ENCODE measurements at places on chromosomes 7 and 10. TPM values are rescaled to one million over a fixed set of nuclear protein-coding genes. Genes with fewer than 3 reads are reported as not detected.
A peak's percentile ranks its signal among the peaks of the same experiment; 100 is the strongest.

The ADGRA1 gene
- 0.09 TPM for total RNA-seq

The FAM25C gene
- not detected for total RNA-seq

The HPSE2 gene
- total RNA-seq, result 0.24 TPM

The CDC14C gene
- total RNA-seq, result not detected

DNA sequence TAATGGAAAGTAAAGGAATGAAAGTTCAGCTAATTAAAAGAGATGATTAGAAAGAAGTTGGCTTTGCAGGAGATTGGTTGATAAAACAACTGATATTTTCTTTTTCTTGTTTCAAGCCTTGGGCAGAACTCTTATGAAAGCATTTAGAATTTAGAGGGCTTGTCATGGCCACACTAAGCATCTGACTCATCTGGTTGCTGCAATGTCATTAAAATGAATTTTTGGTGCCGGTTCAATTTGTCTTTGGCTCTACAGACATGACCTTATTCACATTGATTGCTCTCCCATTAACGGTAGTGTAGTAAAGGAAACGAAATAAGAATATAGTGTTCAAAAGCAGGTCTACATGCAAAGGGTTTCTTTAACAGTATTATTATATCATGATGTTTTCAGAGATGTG is 1012.4 kb upstream of the C7orf33 start:
- no peak for DNase-seq

DNA sequence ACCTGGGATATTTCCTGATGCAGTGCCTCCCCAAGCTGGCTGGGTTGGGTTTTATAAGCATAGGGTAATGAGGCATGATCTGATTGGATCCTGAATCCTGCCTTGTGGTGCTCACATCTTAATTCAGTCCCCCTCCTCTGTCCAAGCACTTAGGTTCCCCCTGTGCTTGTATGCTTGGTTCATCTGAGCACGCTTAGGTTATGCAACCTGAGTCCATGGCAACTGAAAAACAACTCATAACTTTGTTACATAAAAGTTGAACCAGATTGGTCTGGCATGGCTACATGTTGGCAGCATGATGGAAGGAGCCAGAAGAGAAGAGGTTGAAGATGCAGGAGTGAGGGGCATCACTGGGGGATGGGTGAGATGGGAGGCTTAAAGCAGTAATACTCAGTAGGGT is 57.3 kb upstream of the OSBPL3 start:
- peak; percentile 14 for DNase-seq

- no peak for DNase-seq
Observed at GRCh38 chr7:69677881-69678493, 79.7 kb downstream of the AUTS2 start.

GRCh38 chr10:119807960-119808697 is 64.5 kb downstream of the MCMBP start:
- no peak for DNase-seq

DNA sequence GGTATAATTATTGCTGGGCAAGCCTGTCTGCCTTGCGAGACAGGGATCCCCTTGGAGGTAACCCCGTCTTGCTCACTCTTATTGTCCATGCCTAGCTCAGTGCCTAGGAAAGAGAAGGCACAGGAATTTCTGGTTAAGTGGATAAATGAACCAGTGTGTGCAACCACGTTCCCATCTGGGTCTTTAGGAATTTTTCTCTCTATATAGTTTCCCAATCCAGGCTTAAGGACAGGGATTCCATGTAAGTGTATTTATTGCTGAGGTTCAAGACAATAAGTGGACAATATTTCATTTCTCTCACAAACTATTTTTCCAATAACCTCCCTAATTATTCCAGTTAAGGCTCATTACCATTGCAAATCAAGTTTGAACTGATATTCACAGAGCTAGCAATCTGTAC is 8.9 kb upstream of the ADAM12 start:
- DNase-seq, result no peak

DNA sequence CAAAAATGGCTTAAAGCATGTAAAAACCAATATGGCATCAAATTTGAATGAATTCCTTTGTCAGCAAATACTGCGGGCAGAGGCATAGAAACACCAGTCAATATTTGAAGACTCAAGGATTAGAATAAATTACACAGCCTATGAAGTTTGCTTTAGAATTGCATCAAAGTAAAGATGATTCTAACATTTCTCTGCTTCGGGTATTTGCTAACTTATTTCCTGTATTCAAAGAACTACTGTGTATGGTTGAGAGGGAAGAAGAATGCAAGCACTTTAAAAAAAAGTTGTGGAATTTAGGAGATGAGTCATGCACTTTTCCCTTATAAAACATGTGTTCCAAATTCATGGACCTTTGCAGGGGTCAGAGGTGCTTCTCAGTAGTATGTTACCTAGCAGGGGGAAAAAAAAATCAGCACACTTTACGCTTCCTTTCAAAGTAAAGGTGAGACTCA is 90.1 kb downstream of the PIP4K2A start:
- no peak for DNase-seq

GRCh38 chr7:121394709-121395140 is 1.4 kb downstream of the FAM3C start:
- no peak for DNase-seq
